ENCODE measurements at places on chromosomes 12 and 14. TPM values are rescaled to one million over a fixed set of nuclear protein-coding genes. Genes with fewer than 3 reads are reported as not detected.

The SDR9C7 gene
- not detected for total RNA-seq

The CMA1 gene
- not detected for total RNA-seq

The EMP1 gene
- 0.64 TPM for total RNA-seq

DNA sequence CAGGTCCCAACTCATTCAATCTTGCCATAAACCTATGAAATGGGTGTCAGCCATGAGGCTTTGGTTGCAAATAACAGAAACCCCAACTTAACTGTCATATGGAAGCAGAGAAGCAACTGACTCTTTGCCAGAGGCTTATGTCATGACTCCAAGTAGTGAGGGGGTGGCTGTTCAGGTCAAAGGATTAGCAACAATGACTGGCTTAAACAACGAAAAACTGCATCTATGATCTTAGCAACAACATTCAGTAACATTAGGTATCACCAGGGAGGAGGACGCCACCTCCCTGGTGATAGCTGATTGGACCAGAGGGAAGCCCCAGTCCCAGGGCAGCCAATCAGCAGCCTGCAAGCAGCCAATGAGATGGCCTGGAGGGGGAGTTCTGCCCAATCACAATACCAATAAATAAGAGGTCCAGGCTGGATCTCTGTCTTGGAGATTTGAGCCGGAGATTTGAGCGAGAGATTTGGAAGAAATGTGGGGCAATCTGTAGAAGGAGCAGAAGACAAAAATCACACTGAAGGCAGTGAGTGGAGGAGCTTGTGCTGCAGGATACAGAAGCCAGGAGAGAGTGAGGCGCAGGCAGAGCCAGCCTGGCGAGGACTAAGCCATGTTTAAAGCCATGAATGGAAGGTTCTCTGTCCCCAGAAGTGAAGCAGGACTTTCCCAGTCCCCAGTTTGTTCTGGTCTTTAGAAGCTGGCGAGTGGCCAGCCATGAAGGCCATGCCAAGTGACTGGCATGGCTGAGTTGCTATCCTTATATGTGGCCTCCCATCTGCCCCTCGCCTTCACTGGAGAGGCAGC lies 93.3 kb downstream of the CALM1 start:
- no peak overlapping the region for H3K4me3 ChIP-seq
- no peak for DNase-seq
- no peaks in the 10 kb centered on the region for H3K27me3 ChIP-seq
- H3K4me1 ChIP-seq, result no peaks in the 10 kb centered on the region

DNA sequence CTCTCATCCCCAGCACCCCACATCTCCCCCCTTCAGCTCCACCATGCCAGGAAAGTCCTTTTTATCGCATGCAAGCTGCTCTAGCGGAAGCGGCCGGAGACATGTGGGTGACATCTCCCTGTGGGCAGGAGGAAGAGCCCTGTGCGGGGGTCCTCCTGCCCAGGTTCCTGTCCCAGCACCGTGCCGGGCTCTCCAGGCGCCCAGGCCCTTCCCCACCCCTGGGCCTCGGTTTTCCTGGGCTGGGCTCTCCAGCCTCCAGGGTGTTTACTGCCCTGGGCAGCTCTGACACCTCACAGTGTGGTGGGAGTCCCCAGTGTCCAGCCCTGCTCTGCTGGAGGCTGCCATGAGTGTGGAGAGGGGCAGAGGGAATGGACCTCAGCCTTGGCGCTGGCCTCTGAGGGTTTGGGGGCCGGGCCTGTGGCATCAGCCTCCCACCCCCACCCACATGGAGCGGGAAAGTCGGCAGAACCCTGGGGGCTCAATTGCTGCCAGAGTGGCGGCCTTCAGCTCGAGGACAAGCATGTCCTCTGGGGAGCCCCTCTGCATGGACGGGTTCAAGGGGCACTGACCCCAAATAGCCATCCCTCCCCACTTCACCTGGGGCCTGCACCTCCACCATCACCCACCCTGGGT lies 16.9 kb downstream of the ASPG start:
- H3K4me3 ChIP-seq, result no peak overlapping the region
- H3K27ac ChIP-seq, result no peak overlapping the region
- no peaks in the 10 kb centered on the region for H3K36me3 ChIP-seq
- H3K4me1 ChIP-seq, result no peaks in the 10 kb centered on the region
- no peak for DNase-seq

The HPD gene
- total RNA-seq, result not detected

All from B cell (primary cell).